ENCODE measurements at places on chromosomes 1 and 21. TPM values are rescaled to one million over a fixed set of nuclear protein-coding genes. Genes with fewer than 3 reads are reported as not detected.

Gene USP21
- 3.5 TPM for total RNA-seq

Gene BSDC1
- 52.2 TPM for total RNA-seq

Gene OR14K1
- not detected for total RNA-seq

Gene CLCNKB
- not detected for total RNA-seq

Gene EDARADD
- 0.10 TPM for total RNA-seq

Gene GBP7
- not detected for total RNA-seq

Gene KIF17
- total RNA-seq, result not detected

Gene ANKRD65
- not detected for total RNA-seq

Gene ARHGEF10L
- 7.6 TPM for total RNA-seq

Gene GJA9
- total RNA-seq, result not detected

DNA sequence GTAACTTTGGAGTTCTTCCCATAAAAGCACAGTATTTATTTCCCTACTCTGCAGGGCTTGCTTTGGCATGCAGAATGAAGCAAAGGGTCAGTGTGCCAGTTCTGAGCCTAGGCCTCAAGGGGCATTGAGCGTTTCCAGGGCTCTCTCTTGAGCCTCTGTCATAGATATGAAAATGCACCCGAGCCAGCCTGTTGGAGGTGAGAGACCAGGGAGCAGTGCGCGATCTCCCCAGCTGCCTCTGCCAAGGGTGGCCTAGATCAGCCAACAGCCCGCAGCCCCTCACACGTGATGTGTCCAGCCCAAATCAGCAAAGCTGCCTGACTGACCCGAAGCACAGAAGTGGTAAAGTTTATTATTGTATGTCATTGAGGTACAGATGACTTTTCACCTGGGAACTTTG lies 63.7 kb downstream of the TENT5C start:
- no peak for DNase-seq

DNA sequence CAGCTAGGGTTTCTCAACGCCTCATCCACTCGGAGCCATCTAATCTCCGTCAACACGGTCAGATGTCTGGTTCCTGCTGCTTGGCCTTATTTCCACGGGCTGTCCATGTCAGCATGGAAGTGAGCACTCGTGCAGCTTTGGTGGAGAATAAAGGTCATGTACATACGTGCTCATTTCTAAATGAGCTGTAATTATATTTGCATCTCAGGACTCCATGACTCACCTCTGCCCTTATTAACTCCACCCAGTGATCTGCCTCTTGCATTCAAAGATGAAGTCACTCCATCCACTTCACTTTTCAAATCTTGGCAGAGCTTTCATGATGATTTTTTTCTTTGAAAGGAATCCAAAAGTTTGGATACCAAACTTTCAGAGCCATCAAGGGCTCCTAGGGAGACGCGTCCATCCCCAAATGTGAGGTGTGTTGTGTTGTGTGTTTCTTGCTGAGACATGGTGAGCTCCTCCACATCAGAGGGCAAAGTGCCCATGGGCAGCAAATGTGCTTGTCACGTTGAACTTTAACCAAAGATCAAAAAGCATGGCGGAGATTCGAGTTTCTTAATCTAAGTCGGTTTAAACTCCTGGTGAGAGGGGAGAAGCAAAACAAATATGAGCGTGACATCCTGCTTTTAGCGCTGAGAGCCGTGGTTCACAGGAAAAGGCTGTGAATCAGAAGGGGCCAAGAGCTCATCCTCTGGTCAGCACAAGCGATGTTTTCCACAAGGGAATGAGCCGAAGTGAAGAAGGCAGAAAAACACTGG lies 68.6 kb upstream of the ERRFI1 start:
- DNase-seq, result peak; percentile 53

GRCh38 chr21:38806153-38806941 lies 618 bp downstream of the ETS2 start:
- peak; percentile 24 for DNase-seq

- no peak for DNase-seq
Measured at GRCh38 chr1:59669752-59670312, 144.9 kb upstream of the HOOK1 start.

GRCh38 chr21:36647279-36648093 lies 51.4 kb upstream of the SIM2 start:
- no peak for DNase-seq

GRCh38 chr1:157178490-157178889 lies 40.3 kb upstream of the ETV3 start:
- DNase-seq, result no peak

- DNase-seq, result no peak
Measured at GRCh38 chr1:198922638-198923430, 284.0 kb downstream of the PTPRC start.

GRCh38 chr21:43979654-43980053 lies 32.5 kb upstream of the TRAPPC10 start:
- no peak for DNase-seq

DNA sequence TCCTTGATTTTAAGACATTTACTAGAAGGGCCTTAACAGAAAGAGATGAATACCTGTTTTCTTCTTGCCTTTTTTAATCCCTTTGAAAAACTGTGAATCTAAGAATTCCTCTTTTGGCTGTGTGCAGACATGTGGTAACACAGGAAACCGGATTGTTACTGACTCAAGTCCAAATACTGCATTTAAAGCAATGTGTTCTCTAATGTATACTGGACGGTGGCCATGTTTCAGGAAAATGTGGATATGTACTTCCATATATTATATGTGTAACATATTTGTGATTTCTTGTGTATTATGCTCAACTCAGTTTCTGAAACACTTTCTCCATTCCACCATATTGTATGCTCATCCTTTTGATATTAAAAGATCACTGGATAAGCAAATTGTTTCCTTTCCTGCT lies 185.1 kb downstream of the LRRC7 start:
- no peak for DNase-seq

GRCh38 chr21:46196733-46197132 lies 12.5 kb upstream of the SPATC1L start:
- DNase-seq, result no peak

- no peak for DNase-seq
Measured at GRCh38 chr1:160767395-160768294, 28.3 kb upstream of the LY9 start.

GRCh38 chr1:100028765-100029164 lies 59.0 kb downstream of the SLC35A3 start:
- DNase-seq, result no peak

DNA sequence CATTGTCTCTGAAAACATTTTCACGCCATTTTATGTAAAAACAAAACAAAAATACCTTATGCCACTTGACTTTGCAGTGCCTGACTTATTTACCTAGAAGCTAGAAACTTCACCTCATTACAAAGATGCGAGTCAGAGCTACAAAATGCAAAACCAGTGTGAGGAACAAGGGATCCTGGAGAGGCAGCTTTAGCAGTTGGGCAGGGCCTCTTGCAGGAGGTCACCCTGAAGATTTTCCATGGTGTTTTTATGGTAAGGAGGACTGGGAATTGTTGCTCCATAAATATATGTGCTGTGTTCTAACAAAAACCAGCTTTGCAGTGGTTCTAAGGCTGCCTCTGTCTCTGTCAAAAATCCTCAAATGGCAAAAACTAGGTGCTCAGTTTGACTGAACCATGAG lies 36.4 kb upstream of the TARBP1 start:
- DNase-seq, result peak; percentile 48

- DNase-seq, result no peak
Measured at GRCh38 chr1:226736001-226736907, 2.8 kb downstream of the ITPKB start.

GRCh38 chr1:17877316-17877715 lies 122.2 kb downstream of the ACTL8 start:
- no peak for DNase-seq

DNA sequence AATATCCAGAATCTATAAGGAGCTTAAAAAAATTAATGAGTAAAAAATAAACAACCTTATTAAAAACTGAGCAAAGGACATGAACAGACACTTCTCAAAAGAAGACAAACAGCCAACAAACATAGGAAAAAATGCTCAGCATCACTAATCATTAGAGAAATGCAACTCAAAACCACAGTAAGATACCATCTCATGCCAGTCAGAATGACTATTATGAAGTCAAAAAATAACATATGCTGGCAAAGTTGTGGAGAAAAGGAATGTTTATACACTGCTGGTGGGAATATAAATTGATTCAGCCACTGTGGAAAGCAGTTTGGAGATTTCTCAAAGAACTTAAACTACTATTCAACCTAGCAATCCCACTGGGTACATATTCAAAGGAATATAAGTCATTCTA lies 25.3 kb downstream of the PIGK start:
- no peak for DNase-seq

GRCh38 chr1:206704226-206704625 lies 19.5 kb downstream of the MAPKAPK2 start:
- DNase-seq, result no peak

DNA sequence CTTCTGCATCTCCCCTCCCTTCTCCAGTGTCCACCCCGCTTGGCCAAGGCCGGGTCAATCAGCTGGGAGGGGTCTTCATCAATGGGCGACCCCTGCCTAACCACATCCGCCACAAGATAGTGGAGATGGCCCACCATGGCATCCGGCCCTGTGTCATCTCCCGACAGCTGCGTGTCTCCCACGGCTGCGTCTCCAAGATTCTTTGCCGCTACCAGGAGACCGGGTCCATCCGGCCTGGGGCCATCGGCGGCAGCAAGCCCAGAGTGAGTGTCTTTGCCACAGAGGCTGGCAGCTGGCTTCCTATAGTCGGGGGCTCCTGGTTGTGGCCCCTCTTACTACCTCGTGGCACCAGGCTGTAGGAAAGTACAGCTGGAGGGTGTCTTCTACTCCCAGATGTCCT lies 3.6 kb downstream of the PAX7 start:
- no peak for DNase-seq

DNA sequence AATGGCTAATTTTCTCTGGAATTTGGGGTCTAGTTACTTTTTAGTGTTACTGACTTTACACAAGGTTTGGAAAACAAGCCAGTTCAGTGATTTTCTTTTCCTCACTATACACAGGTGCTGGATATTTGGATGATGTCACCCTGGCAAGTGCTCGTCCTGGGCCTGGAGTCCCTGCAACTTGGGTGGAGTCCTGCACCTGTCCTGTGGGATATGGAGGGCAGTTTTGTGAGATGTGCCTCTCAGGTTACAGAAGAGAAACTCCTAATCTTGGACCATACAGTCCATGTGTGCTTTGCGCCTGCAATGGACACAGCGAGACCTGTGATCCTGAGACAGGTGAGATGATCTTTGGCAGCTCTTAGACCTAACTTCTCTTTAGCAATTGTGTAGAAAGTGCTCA lies 64.5 kb upstream of the LAMC2 start:
- DNase-seq, result no peak

- no peak for DNase-seq
Measured at GRCh38 chr1:39635205-39635870, 4.1 kb downstream of the HEYL start.

DNA sequence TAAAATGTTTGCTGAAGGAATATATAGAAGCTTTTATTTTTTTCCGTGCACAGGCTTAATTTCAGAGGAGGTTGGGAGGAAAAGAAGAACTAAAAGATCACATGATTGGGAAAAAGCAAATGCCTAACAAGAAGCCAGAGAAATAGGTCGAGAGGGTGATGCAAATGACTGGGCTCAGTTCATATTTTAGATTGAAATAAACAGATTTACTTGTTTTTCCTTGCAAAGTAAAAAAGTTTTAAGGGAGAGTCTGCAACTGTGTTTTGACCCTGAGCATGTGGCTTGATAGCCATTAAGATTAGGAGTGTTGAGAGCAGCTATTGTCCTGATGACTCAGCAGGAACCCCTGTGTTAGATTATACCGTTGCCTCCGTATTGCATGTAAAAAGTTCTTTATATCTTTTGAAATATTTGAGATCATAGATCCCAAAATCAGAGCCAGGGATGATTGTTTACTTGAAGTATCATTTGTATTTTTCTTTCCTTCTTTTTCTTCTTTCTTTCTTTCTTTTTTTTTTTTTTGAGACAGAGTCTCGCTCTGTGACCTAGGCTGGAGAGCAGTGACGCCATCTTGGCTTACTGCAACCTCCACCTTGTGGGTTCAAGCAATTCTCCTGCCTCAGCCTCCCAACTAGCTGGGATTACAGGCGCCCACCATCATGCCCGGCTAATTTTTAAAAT lies 20.2 kb downstream of the CLIC4 start:
- DNase-seq, result no peak

- DNase-seq, result no peak
Measured at GRCh38 chr21:17779496-17779895, 39.7 kb downstream of the C21orf91 start.

- DNase-seq, result no peak
Measured at GRCh38 chr1:25617625-25618432, 1.2 kb downstream of the MAN1C1 start.
